A172 (cell line): ENCODE measurements at places on chromosomes 1 and 21.

- no peak for DNase-seq
These were observed 46.8 kb downstream of the SPATA46 start for GRCh38 chr1:162329826-162330225.

DNA sequence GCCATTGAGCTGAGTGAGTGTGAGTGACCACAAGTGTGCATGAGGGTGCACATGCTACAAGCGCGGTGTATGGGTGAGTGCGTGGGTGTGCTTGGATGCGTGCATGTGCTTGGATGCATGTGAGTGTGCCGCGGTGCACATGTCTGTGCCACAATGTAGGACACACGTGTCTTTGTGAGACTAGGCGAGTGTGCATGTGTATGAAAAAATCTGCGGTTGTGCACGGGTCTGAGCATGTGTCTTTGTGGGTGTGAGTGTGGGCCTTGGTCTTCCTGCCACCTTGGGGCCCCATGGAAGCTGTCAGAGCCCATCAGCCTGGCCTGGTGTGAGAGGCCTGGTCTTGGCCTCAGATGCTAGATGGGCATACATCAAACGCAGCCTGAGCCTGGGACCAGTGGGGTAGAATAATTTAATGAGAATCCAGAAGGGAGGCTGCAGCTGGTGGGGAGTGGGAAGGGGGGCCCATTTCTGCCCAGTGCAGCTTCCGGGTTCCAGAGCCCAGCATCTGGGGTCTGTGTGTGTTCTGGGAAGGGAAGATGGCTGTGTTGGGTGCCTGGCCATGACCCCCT lies 103.9 kb upstream of the SLC2A1 start:
- no peak for DNase-seq

DNA sequence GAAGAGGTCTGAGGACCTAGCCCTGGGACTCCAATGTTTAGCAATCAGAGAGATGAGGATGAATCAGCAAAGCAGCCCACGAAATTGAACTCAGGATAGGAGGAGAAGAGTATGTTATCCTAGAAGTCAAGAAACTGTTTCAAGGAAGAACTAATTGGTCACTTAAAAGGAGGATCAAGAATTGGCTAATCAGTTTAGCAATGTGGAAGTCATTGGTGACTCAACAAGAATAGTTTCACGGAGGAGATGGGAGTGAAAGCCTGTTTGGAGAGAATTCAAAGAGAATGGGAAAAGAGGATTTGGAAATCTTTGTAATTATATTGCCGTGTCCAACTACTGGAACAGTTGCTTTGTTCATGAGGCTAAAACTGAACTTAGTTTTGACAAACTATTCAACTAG lies 7.4 kb downstream of the HMCN1 start:
- no peak for DNase-seq

DNA sequence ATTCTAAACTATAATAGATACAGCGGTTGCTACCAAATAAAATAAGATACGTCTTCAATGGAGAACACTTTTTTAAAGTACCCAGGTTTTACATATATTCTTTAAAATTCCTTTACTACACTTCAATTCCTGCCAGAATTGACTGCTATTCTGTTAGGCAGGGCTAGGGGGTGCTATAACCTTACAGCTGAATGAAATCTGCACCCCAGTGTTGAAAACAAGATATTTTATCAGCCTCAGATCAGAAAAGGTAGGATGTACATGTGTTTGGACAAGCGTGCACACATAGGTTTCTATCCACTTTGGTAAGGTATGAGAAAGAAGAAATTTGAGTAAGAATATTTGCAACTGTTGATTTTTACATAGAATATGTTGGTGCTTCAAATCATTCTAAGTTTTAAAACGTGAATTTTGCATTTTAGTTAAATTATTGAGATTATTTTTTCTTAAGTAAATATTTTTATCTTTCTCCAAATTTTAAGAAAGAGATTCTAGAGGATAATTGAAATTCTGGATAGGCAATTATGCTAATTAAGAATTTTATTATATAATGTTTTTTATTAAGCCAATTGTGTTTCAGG lies 490.8 kb upstream of the ADGRL4 start:
- DNase-seq = peak; percentile 2

- no peak for DNase-seq
These were observed 46.1 kb downstream of the SLC16A1 start for GRCh38 chr1:112909847-112910246.

GRCh38 chr1:179826626-179827280 lies 50.9 kb downstream of the TOR1AIP2 start:
- DNase-seq = no peak

DNA sequence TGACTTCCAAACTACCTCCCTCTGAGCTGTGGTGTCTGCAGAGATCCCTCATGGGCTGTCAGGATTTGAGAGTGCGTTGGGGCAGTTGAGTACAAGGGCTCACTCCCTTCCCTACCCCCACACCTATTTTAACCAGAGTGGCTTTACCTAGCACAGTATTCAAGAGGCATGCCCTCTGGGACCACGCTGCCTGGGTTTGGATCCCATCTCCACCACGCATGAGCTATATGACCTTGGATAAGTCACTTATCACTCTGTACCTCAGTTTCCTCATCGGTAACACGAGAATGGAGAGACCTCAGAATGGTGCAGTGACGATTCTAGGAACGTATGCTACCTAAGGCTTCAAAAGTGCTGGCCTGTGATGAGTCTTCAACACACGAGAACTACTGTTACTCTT lies 147.3 kb upstream of the WNT4 start:
- no peak for DNase-seq

DNA sequence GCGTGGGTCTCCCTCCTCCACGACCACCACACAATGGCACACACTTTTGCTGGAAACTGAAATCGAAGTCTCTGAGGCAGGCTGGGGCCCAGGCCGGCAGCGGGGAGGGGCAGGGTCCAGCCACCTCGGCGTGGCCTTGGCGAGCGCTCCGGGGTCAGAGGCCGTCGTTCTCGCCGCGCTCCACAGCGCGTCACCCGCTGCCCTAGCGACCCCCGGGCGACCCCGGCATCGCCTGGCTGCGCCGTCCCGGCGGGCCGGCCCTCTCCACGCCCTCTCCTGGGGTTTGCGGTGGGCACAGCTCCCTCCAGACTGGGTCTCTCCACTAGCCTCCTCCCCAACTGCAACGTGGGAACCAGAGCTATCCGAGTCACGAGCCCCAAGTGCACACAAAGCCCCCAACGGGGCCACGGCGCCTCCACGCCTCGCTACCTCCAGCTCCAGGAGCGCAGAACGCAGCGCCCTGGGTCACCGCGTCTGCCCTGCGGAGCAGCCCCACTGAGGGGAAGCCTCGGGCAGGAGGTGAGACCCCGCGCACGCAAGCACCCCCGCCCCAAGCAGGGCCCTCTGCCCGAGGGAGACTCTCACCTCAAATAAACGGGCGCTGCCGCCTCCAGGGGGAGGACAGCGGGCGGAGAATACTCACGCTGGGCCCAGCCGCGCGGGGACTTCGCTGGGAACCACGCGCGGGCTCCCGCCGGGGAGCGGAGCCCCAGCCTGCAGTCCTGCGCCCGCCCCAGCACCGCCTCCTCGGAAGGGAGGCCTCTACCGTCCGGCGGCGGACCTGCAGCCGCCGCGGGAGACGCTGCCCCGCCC lies 134.0 kb upstream of the BARHL2 start:
- DNase-seq = peak; percentile 13

GRCh38 chr1:44326024-44326701 lies 28.9 kb downstream of the ERI3 start:
- no peak for DNase-seq

DNA sequence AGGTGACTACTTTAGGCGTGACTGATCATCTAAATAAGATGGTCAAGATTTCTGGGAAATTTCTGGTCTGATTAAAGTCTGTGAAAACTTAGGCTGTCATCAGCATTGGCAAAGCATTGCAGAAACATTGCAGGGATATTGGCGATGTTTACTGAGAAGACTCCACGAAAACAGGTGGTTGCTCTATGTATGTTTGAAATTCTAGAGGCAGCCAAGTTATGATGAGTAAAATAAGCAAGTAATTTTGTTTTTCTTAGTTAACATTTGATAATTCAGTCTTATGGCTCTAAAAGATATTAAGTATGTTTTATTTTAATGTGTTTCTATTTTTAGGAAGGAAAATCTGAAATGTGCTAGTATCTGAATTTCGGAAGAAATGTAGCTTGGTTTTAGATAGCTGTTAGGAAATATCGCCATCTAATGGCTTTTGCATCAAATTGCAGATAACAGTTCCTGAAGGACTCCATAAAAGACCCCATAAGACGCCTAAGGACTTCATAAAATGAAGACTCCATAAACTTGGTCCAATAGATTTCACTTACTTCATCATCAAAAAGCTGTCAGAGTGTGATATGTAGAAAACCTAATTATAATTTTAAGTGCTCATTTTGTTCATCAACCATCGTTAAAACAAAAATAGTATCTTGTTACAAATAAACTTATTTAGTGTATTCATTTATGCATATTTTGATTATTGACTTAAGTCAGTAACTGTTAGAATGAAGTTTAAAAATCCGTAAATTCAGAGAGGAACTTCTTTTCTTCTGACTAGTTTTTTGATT lies 344.6 kb downstream of the RYR2 start:
- DNase-seq = peak; percentile 10

DNA sequence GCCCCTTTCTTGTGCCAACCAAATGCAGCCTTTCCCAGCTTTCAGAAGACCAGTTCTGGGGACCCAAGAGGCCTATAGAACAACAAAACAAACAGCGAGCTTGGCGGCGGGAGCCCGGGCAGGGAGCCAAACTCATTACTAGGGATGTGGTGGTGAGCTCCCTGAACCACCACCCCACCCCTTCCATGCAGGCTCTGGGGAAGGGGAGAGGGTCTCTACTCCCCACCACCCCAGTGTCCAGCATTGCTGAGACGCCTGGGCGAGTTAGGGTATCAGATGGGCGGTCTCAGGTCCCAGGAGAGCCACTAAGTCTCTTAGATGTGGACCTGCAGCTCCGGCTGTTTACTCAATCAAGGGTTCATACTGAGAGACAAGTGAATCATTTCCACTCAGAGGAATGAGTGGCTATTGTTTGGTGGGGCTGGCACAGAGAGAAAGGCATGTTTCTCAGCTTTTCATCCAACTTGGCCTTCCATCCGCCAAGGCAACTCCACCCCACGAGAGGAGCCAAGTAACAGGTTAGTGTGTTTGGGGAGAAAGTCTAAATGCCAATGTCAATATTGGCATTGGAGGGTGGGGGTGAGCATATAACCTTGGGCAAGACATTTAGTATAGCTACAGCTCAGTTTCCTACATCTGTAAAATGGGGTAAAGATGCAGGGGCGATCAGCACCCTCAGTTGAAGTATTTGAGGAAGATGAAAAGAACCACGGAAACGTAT lies 40.9 kb downstream of the PLXNA2 start:
- DNase-seq = peak; percentile 89

- DNase-seq = peak; percentile 75
These were observed 12.4 kb downstream of the PSEN2 start for GRCh38 chr1:226882631-226883409.

DNA sequence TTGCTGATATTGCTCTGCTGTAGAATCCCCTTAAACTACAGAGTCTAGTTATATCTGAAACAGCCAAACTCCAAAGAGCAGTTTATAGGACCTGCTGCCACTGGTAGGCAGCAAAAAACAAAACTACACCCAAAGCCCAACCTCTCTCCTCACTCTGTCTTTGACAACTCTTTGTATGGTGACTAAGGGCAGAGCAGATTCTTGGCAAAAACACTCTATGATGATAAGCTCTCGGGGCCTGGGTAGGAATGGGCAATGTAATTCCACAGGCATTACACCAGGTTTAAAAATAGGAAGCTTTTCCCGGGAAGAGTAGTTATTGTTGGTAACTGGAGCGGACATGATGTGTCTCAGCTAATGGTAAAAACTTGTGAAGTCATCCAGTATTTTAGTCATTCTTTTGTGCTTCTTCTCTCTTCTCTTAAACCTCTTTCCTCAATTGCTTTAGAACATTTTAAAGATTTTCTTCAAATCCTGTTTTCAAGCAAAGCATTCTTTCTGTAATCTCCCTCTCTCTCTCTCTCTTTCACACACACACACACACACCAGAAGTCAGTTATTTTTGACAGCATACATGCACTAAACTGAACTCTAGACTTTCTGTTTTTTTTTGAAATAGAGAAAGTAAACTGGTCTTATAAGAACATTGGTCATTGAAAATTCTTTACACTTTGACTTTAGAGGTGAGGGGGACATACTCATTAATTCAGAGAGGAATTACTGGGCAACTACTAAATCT lies 193.5 kb downstream of the PAPPA2 start:
- DNase-seq = peak; percentile 79

DNA sequence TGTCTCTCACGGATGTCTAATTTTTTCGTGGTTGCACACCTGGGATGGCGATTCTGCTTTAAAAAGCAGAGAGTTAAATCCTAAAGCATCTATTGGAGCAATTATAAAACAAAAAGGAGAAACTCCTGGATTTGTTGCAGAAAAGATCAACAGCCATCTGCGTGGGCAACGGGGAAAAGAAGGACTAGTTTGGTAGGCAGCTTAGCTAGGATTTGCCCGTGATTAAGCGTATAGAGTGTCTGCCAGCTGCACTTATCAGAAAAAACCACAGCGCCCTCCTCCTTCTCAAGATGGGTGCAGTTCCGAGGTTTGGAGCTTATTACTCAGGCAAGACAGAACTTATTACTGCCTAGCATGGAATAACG lies 526 bp upstream of the SLC25A24 start:
- DNase-seq = peak; percentile 75

GRCh38 chr1:110387048-110387754 lies 3.6 kb downstream of the SLC16A4 start:
- DNase-seq = no peak

DNA sequence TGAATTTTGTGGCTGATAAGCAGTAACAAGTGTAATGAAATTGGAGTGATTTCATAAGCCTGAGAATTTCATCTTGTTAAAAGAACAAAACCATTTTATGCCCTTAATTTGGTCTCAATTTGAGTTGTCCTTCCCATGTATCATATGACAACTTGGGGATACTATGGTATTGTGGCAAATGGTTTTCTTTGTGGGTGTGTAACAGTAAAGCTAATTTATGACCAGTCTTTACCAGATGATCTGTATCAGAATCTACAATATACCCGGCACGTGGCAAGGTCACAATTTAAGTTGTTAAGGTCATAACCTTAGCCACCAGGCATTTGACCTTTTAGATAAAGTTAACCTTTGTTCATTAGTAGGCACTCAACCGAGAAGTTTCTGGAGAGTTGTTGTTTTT lies 9.1 kb downstream of the NFIA start:
- DNase-seq = no peak

GRCh38 chr1:32127409-32128198 lies 19.7 kb downstream of the KPNA6 start:
- DNase-seq = no peak

DNA sequence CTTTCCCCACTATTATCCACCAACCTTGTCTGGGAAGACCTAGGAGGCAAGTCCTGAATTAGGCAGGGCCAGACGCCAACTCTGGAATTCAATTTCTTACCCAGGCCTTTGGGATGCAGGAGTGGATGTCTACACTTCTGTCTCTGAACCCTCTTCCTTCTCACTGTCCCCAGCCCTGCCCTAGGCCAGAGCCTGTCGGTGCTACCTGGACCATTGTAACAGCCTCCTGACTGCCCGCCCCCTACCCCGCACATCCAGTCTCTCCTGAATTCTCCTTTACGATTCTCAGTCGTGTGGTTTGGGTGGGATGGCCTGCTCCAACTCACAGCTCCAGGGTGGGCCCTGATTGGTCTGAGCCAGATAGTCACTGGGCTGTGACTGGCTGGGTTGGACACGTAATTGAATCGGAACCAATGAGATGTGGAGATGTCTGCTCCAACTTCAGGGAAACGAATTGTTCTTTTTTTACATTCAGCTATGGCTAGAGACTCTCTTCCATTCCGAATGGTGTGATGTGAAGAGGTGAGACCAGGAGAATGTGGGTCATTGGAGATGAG lies 304.6 kb downstream of the PTPRU start:
- no peak for DNase-seq

- DNase-seq = no peak
These were observed 7.6 kb upstream of the EIF4G3 start for GRCh38 chr1:21184276-21184675.

- peak; percentile 61 for DNase-seq
These were observed 685 bp upstream of the VAMP4 start for GRCh38 chr1:171742577-171742922.
